ENCODE measurements at places on chromosomes 13 and 19. TPM values are rescaled to one million over a fixed set of nuclear protein-coding genes. Genes with fewer than 3 reads are reported as not detected.

Gene CYP2A13
- total RNA-seq: not detected

Gene GTF2F1
- 44.1 TPM for total RNA-seq

Gene PBX4
- total RNA-seq: 0.57 TPM

GRCh38 chr19:5020368-5020767, 51.5 kb downstream of the KDM4B start:
- no peak for DNase-seq

All from NCI-H460 (cell line).